NCI-H460 (cell line): ENCODE measurements at places on chromosomes 4 and X. TPM values are rescaled to one million over a fixed set of nuclear protein-coding genes. Genes with fewer than 3 reads are reported as not detected.

DNA sequence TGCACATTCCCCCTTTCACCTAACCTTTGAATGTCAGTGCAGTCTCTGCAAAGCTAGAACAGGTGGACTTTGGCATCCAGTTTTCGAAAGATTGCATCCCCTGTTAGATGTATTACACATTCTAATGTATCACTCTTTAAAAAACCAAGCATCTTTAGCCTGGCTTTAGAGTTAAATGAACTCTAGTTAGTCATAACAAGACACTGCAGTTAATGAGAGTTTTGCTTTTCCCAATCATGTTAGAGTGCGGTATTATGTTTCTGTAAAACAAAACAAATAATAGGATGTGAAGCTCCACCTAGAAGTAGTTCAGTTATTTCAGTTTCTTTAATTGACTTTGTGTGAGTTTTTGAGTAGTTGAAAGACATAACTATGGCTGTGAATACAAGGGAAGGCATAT is 42.2 kb downstream of the PARM1 start:
- no peak for DNase-seq

Gene MAGEB10
- total RNA-seq = not detected in 2 replicates

Gene PSMD10
- 95.2 and 106 TPM in 2 replicates for total RNA-seq

Gene UNC5C
- 0.02 TPM in 1 of 2 replicates, not detected in the other for total RNA-seq
